ENCODE measurements at places on chromosomes 3 and 15.
A peak's percentile ranks its signal among the peaks of the same experiment; 100 is the strongest.

DNA sequence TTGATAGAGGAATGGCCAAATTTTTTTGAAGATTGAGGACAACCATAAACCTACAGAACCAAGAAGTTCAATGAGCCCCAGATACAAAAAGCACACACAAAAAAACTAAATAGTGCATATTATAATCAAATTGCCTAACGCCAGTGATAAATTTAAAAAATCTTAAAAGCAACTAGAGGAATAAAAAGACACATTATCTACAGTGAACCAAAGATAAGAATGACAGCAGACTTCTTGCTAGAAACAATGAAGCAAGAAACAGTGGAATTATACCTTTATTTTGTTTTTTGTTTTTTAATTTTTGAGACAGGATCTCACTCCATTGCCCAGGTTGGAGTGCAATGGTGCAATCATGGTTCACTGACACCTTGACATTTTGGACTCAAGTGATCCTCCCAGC, 9.9 kb upstream of the SAMD7 start:
- DNase-seq, result no peak

GRCh38 chr3:191328962-191329653, at the start of gene CCDC50:
TSS of gene CCDC50 (plus strand) at chr3:191329394. CDS start at chr3:191329675, 281 bp downstream.
- DNase-seq, result peak; percentile 18

DNA sequence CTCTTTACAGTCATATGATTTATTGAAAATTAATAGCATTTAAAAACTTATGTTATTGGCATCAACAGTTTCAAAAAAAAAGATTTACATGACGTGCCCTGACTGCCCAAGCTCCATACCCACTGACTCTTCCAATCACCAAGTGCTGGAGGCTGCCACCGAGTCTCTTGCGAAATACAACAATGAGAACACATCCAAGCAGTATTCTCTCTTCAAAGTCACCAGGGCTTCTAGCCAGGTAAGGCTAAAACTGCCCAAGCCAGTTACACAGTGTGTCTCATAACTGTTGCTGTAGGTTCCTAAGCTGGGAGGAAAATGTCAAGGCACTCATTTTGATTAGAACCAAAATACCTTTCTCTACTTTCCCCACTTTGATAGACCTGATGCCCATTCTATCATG, 4.5 kb downstream of the FETUB start:
- DNase-seq, result no peak

DNA sequence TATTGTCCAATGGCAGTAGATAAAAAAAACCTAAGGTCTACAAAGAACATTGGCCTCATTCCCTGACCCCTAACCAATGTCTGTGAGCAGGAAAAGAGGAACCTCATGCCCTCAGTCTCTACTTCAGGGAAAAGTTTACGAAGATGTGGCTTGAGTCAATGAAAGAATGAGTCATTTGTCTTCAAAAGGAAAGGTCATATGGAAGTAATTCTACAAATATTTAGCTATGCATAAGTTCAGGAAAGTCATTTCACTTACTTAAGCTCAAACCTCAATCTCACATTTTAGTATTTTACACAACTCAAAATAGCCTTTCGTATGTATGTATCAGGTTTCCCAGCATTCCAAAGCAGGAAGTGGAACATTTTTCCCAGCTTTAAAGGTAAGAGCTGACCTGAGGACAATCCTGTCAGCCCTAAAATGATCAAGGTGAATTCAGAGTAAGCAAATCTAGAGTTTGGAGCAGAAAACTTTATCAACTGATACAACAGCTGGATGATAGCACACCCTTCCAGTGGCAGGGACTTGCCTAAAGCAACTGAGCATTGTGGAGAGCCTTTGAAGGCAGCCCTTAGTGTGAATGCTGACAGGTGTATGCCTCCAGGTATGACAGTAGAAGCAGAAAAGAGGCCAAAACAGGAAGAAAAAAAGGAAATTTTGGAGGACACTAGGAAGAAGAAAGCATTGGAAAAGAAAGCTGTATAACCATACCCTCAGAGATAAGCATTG, 53.9 kb upstream of the ACKR4 start:
- DNase-seq, result no peak

GRCh38 chr15:99467853-99468464, 97.8 kb upstream of the MEF2A start:
- no peak for DNase-seq

DNA sequence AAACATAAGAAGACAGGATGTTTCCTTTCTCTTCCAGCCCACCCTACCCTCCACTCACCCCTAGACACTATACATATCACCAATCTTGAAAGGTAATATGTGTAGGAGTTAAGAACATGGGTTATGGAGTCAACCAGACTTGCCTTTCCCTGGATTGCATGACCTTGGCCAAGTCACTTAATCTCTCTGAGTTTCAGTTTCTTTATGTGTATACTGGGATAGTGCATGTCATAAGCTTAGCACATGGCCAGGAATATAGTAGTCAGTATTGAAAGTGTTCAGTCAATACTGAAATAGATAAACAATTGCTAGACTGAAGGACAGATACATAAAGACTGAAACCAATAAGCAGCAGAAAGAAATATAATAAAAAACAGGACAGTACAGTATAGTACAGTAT, 283.2 kb upstream of the STT3B start:
- no peak for DNase-seq

DNA sequence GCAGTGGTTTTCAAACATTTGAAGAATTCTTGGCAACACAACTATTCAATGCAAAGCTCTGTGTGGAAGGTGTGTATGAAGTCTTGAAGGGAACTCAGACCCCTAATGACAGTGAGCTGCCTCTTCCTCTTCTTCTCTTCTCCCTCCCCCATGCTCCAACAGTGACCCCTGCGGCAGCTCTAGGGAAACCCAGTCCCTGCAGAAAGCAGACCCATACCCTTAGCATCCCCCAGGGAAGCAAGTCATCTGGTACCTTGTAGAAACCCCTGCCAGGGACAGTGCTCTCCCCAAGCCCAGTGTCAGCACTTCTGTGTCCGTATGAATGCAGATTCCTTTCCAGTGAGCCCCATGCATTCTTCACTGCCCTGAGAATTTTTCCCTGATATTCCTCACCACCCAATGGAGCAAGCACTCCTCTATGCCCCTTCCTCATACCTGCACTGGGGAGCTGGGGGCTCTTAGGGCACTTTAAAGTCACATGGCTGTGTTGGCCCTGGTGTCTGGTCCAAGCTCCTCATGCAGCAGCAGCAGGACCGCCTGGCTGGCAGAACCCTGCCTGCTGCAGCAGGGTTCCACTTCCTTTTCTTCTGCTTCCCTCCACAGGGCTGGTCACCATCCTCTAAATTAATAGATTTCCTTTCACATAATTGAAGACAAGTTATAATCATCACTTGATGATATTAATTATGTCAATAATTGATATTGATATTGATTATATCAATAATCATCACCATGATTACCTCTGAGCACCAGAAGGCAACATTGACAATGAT, 442.5 kb downstream of the EPHB1 start:
- DNase-seq, result no peak

DNA sequence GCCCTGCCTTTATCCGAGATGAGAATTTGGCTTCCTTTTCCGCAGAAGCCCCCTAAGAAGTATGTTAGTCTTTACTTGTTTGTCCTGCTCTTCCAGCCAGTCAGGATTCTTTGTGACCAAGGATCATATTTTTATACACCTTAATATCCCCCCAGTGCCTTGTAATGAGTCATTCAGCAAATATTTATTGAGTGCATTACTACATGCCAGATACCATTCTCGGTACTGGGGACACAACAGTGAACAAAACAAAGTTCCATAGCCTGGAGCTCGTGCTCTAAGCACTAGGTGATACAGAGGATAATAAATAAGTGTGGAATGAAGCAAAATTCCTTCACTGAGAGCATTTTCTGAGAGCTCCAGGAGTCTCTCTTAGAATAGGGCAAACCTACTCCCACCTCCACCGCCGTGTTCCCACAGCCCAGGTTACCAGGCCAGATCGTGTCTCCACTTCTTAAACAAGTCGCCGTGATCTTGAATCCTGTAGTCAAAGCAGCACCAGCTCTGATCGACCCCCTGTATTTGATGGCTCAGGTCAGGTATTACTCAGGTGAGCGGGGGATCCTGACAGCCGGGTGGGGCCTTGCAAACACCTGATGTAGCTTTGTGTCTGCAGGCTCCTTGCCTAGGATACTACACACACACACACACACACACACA, 18.5 kb downstream of the TTC21A start:
- no peak for DNase-seq

- no peak for DNase-seq
These were observed 263.3 kb downstream of the PTPRG start for GRCh38 chr3:61824553-61825135.

DNA sequence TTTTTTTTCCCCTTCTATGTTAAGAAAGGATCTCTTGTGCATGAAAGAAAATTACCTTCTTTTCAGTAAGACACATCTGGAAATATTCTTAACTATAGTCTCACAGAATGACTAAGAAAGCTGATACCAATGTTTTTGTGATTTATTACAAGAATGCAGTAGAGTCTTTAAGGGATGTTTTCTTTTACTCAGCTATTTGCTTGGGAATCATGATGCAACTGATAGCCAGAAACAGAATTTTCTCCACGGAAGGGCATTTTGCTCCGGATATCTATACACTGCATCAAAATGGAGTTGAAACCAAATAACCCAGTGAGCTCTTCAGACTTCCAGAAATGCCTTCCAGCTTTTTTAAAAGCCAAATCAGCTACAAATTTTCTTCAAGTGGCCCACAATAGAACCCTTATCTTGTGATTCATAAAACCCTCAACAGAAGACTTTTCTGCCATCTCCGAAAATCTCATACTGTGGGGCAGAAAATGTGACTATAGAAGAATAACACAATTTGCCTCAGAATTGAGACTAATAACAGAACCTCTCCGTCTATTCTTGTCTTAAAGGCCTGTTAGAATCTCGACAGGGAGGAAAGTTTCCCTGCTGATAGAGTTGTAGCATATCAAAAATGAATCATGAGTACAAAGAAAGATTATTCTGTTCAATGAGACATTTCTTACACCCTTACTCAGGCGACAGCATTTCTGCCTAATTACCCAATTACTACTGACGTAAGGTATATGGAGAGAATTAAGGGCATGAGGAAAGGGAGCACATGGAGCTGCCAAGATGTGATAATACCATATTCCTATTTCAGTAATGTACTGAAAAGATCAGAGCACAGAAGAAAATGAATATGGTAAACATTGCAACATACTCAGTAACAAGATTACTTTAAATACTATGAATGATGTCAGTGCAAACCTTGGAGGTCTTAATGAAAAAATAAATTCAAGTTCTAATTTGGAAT, 900.1 kb downstream of the ROBO1 start:
- no peak for DNase-seq

DNA sequence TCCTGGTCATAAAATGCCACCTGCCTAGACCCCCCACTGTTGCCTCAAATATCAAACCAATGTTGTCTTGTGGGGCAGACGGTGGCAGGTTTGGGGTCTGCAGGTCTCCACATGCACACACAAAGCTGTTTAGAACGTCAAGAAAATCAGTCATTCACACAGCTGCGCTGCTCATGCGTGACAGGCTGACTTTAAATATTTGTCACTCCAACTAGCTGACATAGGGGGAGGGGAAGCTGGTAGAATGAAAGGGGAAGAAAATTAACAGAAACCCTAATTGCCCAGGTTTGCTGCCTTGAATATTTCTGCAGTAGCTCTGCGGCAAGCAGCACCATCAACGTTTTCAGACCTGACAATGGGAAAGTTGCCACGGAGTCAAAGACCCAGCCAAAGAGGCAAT, 201.8 kb downstream of the ABHD5 start:
- DNase-seq, result no peak

DNA sequence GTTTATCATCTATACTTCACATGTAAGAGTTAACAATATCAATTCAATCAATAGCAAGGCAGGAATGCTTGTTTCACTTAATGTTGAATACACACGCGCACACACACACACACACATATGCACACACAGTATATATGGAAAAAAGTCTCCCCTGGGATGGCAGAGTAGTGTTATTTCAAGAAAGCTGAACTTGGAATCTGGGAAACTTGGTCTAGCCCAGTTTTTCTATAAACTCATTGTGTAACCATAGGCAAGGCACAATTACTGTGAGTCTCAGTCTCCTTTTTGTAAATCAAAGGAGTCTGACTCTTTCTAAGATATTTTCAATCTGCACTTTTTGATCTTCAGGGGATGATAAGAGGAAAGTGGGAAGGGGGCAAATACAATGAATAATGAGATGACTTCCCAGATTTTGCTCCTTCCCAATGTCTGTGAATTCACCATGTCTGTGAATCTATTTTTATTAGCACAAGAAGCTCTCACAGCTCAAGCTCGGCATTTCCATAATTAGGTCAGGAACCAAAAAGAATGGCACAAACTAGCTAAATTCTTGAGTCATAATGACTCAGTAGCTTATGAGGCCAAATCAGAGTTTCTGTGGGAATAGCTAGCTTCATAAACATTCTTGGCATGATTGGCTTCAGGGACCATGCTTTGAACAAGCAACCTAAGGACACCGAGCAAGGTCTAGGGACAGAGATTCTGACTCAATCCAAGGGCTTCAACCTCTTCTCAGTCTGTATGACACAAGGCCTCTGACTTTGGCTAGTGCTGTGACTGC, 227.4 kb upstream of the DCBLD2 start:
- DNase-seq, result no peak

DNA sequence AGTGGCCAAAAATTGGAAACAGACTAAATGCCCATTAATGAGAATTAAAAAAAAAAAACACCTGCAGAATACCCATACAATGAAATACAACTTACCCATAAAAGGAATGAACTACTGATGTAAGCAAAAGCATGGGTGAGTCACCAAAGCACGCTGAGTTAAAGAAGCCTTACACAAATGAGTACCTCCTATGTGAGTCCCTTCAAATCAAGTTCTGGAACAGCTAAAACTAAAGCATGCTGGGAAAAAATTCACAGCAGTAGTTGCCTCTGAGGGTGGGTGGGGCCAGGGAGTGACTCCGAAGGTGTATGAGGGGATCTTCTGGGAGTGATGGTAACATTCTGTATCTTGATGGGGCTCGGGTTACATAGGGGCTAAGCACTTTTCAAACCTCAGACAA, 11.4 kb downstream of the MYO5C start:
- no peak for DNase-seq

- no peak for DNase-seq
These were observed 588.4 kb downstream of the UNC13C start for GRCh38 chr15:54566654-54567053.

- no peak for DNase-seq
These were observed 93.5 kb upstream of the ARRDC4 start for GRCh38 chr15:97866959-97867358.

DNA sequence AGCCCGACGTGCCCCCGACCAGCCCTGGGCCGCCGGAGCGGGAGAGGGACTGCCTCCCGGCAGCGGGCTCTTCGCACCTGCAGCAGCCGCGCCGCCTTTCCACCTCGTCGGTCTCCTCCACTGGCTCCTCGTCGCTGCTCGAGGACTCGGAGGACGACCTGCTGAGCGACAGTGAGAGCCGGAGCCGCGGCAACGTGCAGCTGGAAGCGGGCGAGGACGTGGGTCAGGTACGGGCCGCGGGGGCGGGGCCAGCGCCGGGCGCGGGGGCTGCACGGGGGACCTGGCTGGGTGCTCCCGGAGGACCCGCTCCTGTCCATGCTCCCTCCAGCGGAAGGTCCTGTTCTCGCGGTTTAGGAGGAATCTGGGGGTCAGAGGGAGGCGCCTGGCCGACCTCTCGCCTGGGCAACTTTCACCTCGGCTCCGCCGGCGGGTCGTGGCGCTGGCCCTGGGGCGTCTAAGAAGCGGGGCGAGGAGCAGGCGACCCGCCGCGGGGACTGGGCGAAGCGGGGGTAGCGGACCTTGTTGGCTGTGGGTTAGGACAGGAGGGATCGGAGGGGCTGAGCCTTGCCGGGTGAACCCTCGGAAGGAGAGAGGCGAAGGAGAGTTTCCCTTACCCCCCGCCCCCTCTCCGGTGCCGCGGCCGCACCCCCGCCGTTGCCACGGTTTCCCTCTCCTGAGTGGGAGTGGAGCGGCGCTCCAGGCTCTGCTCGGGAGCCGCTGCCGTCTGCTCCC, 682 bp downstream of the ITPKA start:
- DNase-seq, result no peak

- no peak for DNase-seq
These were observed 63.1 kb downstream of the EDEM1 start for GRCh38 chr3:5250467-5251195.
